T-cell (primary cell): ENCODE measurements at places on chromosomes 12 and 14.

DNA sequence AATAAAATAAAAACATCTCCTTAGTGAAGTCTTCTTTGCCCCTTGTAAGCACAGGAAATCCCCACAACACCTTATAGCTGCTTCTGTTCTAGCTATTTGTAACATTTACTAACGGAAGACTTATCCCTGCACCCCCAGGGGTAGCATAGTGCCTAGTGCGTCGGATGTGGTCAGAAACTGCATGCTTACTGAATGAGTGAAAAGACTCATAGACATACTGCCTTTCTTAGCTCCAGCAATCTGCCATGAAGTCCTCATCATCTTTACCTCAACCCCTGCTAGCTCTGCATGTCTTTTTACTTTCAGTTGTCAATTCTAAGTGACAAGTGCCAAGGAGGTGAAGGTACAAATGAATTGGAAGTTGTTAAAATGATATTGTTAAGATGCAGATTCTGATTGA, 12.9 kb downstream of the RIOX1 start:
- no peak for DNase-seq

GRCh38 chr14:71469643-71470335, 462.4 kb upstream of the RGS6 start:
- DNase-seq = no peak

- no peak for DNase-seq
Observed at GRCh38 chr14:50926851-50927386, 17.4 kb downstream of the PYGL start.

GRCh38 chr12:94372461-94372860, 87.2 kb downstream of the CEP83 start:
- DNase-seq = no peak

DNA sequence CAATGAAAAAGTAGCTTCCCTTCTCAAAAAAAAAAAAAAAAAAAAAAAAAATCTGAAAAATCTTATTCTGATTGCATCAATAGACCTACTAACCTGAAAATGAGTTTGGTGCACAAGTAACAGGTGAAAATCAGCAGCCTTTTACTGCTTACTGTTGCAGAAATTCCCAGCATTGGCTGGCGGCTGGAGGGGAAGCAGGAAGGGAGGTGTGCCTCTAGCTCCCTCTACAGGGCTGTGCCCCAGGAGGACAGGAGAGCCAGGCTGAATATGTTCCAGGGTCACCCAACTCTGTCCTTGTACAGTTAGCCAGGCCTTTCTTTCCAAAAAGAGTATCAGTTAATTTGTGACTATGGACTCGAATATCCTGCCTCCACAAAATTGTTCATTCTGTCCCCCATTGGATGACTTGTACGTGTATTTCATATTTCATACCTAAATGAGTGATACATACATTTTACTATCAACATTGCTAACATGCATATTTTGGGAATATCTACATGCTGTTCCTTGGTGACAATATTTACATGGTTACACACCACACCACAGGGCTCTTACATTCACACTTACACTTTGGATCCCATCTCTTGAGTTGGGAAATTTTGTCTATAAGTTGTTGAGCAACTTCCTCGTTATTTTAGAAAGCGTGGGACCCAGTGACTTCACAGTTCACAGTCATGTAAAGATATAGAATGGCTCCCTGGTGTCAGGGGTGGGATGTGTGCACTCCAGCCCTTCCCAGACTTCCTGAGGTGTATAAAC, 124.8 kb downstream of the SAMD4A start:
- peak; percentile 41 for DNase-seq

GRCh38 chr14:102923925-102924486, 1.5 kb downstream of the AMN start:
- DNase-seq = no peak

DNA sequence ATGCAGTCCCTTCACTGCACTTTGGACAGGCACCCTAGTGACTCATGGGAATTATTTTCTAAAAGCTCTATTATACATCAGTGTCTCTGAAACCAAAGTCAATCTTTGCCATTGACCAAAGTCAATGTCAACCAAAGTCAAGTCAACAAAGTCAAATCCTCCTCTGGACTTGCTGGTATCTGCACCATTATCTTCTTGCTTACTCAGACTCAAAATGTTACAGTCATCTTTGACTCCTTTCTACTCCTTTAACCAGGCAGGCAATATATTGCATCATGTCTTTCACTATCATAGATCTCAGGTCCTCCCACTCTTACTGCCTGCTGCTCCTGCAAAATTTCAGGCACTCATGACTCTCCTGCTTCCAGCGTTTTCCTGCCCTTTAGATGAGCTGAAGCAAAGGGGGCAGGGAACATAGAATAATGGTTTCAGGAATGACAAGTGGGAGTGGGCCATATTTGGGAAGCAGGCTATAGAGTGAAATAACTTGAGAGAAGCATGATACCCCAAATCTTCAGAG, 39.2 kb downstream of the IGF1 start:
- DNase-seq = no peak

DNA sequence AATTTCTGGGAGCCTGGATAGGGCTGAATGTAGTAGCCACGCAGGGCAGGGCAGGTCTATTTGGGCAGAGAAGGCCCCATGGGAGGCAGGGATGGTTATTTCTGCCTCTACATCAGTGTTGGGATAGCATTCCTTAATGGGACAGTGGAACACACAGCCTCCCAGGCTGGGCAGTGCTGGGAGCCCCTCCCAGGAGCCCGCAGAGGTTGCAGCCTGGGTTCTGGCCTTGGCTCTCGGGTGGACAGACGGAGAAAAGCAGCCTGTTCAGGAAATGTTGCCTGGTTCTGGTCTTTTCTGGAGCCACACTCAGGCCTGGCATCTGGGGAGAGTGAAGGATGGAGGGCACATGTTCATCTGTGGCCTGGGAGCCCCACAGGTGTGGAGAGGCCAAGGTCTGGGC, 479 bp upstream of the NOS1 start:
- DNase-seq = no peak

DNA sequence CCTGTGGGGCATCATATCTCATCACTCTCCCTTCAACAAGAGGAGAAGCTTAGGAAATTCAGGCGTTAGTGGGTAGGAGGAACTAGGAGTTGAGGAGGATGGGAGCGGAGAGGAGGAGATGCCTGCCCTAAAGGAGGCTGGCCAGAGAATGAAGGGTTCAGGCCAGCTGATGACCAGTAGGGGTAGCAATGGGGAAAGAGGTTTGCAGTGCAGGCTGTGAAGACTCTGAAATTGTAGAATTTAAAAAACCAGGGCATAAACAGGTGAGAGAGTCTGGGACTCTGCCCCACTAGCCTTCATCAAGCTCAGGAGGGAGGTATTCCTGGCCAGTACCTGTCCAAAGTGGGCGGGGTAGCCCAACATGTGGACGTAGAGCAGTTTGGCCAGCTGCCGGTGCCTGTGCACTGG, 809 bp downstream of the AP1G2 start:
- no peak for DNase-seq

GRCh38 chr12:85733221-85733840, 102.9 kb downstream of the RASSF9 start:
- DNase-seq = no peak

- no peak for DNase-seq
Observed at GRCh38 chr12:91793676-91794075, 352.0 kb downstream of the BTG1 start.

- no peak for DNase-seq
Observed at GRCh38 chr14:69274321-69274720, 14.4 kb downstream of the GALNT16 start.

DNA sequence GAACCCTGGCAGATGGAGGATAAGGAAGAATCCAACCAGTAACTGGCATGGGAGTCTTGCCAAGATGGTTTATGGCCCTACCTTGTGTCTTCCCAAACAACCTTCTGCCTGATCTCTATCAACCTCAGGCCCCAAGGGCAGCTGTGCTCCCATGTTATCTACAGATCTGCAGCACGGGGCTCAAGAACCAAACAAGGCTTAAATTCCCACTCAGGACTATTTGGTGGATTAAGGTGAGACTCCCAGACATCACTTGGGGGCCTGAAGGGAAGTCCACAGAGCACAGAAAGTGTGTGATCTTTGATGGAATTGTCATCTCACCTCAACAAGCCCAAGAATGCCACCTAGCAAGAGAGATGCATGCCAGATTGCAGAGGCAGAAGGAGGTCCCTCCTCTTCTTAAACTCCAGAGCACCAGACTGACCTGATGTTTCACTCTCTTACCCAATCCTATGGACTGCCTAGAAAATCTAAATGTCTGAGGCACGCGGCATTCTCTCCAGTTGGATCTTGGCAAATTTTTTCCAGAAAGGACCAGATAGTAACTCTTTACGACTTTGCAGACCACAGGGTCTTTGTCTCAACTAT, 759.5 kb upstream of the TBX3 start:
- DNase-seq = no peak

DNA sequence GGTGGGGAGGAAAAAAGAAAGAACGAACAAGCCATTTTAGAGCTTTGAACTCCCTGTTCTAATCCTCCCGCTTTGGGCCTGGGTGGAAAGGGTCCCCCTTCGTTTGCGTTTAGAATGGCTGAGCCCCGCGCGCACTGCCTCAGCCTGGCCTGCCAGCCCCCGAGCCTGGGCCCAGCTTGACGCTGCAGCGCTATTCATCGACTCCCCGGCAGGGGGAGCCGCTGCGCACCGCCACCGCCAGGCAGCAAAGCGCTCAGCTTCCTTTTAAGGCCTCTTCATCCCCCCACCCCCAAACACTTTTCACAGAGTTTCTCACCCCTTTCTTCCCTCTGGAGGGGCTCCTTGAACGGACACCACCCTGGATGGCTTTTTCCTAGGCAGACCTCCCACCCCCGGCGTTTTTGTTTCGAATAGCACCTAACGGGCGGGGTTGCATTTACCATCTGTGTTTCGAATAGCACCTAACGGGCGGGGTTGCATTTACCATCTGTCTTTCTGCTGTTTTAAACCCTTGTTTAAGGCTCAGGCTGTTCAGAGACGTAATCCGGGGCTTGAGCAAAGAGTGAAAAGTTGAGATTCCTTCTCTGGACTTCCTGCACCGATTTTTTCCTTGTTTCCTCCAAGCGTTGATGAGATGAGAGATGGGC, 56.4 kb upstream of the PIWIL1 start:
- no peak for DNase-seq

DNA sequence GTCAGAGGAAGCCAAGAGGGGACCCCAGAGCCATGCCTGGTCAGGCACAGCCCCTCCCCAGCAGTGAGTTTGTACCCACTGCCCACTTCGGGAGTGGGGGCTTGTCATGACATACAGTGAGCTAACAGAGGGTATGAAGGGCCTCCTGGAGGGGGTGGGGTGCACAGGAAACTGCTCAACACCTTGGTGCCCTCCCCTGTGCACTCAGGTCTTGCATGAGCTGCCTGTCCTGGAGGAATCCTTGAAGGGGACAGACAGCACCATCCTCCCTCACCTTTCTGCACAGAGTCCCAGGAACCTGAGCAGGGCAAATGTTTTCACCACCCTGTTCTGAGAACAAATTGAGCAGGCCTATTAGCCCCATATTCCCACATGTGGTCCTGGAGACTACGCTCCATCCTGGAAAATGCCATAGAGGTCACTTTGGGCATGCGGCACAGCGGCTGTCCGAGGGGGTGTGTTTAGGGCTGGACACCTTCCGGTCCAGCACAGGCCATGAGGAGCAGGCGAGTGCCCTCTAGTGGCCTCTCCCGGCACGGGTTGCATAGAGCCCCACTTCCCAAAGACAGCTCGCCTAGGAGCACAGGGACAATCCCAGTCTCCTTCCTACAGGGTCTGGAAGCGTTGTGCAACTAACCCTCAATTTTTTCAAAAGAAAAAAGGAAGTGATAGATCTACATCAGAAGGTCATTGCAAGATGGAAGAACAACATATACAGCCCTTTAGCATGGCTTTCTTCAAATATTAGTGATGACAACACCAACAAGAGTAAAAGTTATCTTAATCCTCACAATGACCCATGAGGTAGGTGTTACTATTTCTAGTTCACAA, 31.9 kb upstream of the ZFP36L1 start:
- no peak for DNase-seq

DNA sequence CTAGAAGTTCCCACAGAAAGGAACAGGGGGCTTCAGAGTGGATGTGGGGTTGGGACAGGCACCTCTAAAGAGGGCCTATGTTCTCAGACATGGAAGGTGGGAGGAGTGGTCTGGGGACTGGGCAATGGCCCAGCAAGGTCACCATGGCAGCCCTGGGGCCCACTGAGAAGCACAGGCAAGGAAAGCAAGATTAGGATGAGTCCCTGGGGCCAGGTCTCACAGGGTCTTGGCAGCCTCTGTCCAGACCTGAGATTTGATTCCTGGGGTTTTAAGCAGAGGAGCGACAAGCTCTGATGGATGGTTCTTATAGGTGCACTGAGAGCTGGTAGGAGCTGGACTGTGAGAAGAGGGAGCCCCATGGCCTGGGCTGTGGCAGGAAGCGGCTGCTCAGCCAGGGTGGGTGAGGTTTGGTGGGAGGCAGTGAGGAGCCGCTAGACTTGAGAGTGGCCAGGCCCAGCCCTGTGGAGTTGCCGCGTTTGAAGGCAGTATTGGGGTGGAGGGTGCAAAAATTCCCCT, 44.0 kb downstream of the DLK1 start:
- DNase-seq = no peak

DNA sequence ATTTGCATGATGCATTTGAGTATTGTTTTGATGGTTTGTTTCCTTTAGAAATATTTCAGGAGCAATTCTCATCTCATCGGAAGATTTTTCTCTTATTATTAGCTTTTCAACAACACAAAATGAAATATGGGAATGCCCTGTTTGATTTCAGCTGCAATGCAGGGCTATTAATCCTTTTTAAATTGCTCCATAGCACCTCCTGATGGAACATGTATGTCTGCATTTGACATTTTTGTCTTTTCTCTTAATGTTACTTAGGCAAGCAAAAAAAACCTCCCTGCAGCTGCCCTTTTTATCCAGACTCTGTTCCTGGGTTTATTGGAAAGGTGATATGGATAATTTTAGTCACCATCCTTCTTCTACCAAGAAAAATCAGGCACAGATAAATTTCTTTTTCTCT, 895.8 kb downstream of the RPS29 start:
- DNase-seq = no peak

DNA sequence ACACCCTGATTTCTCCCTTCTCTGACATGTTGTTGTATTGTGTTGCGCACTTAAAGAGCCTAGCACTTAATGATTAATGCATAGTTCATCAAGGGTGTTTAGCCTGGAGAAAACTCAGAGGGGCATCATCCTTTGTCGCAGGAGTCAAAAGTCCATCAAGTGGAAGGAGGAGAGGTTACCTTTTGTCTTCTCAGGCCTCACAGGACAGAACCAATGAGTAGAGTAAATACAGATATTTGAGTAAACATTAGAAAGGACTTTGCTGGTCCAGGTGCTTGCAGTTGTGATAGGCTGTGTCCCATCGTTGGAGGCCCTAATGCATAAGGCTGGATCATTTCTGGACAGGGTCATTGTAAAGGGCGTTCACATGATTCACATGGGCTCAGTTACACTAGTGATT, 430.9 kb downstream of the PCNX1 start:
- no peak for DNase-seq
